ENCODE measurements at places on chromosomes 6 and 20.

DNA sequence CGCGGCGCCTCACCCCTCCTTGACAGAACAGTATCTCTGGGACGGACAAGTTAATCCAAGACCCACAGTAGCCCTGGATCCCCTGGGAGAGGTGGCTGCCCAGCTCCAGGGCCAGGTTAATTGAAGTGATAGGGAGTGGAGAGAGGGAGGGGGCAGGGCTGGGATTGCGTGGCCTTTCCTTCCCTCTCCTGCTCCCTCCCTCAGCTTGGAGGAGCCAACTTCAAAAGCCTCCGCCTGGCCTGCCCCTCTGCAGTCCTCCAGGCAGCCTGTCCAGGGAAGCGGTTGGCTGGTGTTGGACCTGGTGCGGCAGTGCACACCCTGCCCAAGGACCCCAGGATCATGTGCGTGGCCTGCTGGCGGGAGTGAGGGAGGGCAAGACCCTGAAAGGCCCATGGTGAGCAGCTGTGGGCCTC lies at the start of gene C20orf204:
Gene C20orf204, plus strand, starts transcription at position 250 of the 413 bp plus-strand sequence. Its CDS starts 142 bp downstream, at position 392.
- no peak for DNase-seq

GRCh38 chr6:53647462-53648094 lies 18.0 kb downstream of the KLHL31 start:
- DNase-seq: no peak

DNA sequence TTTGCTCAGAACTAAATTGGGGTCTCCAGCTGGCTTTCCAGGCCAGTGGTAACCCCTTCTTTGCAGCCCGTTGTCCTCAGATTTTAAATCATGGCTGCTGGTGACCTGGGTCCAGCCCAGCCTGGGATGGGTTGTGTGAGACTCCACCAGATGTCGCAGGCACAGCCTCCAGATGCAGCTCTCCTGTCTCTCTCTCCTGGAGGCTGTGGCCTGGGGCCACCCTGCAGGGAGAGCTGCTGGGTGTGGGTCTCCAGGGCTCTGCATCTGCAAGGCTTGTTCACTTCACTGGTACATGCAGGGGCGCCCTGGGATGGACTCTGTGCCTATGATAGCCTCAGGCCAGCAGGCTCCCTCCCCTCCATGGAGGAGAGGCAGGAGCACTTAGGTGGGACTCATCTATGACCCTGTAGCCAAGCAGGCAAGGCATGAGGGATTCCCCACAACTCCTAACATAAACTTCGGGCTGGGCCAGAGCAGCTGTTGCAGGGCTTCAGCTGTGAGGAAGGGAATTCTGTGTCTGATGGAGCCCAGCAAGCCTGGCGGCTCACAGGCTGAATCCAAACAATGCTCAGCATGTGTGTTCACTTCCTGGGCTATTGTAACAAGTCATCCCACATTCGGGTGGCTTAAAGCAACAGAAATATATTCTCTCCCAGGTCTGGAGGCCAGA lies 94.7 kb upstream of the NXT1 start:
- no peak for DNase-seq

- DNase-seq: peak; percentile 46
Measured at GRCh38 chr6:33787954-33788693, 806 bp downstream of the LEMD2 start.

DNA sequence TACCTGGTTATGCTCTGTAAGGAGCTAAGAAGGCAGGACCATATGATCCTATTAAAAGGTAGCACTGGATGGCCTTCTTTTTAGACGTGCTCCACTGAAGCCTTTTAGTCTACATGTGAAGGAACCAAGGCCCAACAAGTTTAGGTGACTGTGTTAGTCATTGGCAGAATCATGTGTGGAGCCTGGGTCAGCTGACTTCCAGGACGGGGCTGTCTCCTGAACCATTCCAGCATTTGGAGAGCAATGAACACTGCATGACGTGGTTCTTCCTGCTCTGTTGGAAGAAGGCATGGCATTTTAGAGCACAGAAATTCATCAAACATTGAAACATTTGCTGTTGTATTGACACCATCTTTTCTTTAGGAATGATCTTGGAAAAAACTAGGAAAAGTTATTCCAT lies 87.8 kb upstream of the TIAM2 start:
- no peak for DNase-seq

DNA sequence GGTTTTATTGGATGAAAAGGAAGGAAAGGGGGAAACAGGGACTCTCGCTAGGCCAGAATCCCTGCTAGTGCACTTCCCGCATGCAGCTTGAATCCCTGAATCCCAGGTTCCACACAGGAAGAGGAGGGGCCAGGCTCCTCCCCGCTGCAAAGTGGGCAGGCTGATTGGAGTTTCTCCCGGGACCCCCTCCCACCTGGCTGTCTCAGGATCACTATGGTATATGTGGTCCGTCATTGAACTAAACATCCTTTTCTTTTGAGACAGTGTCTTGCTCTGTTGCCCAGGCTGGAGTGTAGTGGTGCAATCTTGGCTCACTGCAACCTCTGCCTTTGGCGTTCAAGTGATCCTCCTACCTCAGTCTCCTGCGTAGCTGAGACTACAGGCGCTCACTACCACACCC lies 70.7 kb downstream of the FAM50B start:
- no peak for DNase-seq

DNA sequence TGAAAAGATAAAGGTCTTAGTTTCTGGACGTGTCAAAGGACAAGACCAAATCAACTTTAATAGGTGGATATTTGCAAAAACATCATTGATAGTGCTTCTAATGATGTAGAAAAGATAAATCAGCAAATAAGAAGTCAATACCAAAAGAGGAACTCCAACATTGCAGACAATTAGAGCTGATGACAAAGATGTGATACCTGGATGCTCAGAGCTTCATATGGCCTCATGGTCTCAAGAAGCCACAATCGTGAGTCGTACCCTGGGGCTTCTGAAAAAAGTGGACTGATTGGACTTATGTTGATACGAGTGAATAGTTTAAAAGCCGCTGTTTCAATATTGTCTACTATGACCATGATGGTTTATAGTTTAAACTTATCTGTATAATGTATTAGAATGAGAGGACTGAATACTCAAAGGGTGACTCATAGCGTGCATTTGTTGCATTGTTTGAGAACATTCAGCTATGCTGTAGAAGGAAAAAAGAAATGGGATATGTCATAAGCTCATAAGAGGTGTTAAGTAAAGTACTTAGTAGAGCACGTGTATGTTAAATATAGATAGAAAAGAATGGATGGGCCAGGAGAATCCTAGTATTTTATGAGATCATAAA lies 54.6 kb upstream of the RIPOR2 start:
- peak; percentile 22 for DNase-seq

DNA sequence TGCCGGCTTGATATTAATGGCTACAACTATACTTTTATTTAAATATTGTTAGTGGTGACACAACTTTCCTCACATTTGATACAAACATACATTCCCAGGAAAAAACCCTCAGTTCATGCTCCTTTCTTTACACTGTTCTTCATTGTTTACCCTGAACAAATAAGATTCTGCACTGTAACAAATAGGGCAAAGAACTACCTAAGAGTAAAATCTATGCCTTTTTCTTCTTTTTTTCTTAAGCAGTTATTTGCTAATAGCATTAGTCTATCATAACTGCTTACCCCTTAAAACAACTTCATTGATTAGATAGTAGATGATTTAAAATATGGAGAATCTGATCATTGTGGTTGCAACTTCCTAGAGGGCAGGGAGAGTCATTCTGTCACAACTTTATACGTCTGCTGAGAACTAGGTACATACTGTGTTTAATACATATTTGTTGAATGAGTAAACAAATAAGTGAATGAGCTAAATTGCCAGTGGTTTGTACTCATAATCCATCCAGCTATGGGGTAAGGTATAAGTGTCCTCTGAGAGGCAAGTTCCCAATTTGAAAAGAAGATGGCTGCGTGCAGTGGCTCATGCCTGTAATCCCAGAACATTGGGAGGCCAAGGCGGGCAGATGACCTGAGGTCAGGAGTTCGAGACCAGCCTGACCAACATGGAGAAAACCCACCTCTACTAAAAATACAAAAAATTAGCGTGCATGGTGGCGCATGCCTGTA lies 161.0 kb downstream of the CDK19 start:
- no peak for DNase-seq

DNA sequence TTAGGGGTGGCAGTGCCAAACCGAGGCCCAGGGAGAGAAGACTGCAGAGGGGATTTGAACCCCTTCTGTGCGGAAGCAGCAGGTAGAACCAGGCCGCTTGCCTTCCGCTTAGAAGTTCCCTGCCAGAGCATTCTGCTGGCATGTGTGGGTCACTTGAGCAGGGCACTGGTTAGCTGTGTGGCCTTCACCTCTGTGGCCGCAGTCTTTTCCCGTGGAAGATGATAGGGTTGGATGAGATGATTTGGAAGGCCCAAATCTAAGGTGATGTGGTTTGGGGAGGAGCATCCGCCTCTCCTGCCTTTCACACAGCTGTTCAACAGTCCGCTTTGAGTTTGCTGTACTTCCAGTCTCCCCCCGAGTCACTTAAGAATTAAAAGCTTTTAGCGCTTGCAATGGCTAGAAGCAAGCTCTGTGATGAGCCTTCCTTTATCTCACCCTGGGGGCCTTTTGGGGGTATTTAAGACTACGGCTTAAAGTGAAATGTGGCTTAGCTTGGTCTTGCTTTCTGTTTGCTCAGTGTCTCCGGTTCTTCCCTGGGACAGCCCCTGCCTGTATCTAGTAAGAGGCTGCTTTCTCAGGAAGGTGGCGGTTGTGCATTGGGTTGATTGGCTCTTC lies 743 bp downstream of the CMTR1 start:
- DNase-seq: no peak

All from HAP-1 (cell line).